Suppressor macrophage treated with lipopolysaccharide for 4 hours (primary cell): ENCODE measurements at places on chromosomes 7 and 10.

- DNase-seq: no peak
These were observed 54.4 kb downstream of the CYP2C9 start for GRCh38 chr10:94992811-94993210.

GRCh38 chr10:44300666-44301649, 83.9 kb downstream of the CXCL12 start:
- DNase-seq: no peak

GRCh38 chr7:115229401-115230105, 307.7 kb downstream of the MDFIC start:
- no peak for DNase-seq

DNA sequence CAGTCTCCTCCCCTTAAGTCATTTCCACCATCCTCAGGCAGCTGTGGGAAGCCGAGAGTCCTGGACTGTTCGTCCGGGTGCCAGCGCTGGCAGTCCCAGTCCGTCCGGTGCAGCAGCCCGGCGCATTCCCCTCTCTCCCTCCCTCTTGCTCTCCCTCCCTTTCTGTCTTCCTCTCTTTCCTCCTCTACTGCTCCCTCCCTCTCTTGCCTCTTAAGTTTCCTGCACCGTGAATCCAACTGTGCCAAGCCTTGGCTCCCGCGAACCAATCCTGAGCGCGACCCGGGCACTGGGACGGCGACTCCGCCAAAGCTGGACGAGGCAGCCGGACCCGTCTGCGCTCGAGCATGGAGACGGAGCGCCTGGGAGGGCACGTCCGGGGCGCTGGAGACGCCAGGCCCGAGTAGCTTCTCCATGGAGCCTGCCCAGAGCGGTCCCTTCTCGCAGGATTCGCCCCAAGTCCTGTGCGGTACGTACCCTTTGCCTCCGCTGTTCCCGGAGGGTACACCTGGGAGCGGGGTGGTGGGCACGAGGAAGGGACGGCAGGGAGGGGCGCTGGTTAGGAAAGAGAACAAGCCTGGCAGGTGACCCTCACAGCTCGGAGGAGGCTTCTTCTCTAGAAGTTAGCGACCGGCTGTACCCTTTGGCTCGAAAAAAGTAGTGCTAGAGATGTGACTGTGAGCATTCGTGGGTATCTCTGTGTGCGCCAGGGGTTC, 1.0 kb downstream of the NXPH1 start:
- DNase-seq: no peak

DNA sequence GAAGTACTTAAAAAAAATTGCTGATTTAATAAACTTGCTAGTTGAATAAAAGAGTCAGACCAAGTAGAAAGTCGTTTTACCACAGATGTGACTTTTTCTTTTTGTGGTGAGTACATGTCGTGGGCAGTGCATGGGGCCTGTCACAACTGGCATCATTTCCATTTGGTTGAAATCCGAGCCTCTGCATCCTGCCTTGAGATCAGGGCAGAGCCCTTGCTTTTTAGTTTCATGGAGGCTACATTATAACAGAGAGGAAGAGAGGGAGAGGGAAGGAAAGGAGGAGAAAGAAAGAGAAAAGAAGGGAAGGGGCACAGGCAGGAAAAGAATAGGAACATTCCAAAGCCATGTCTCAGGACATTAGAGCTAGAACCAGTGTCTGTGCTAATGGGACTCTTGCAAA, 20.4 kb upstream of the INSYN2A start:
- DNase-seq: no peak
